ENCODE measurements at places on chromosomes 2 and 18. TPM values are rescaled to one million over a fixed set of nuclear protein-coding genes. Genes with fewer than 3 reads are reported as not detected.

Gene DPYSL5
- not detected for total RNA-seq

Gene GAL3ST2
- not detected for total RNA-seq

Gene SRD5A2
- total RNA-seq = under 0.01 TPM

Gene SUMO1
- 79.4 TPM for total RNA-seq

Gene SIX3
- total RNA-seq = 0.39 TPM

All from subcutaneous preadipocyte (primary cell).